ENCODE measurements at places on chromosomes 1 and 21.

DNA sequence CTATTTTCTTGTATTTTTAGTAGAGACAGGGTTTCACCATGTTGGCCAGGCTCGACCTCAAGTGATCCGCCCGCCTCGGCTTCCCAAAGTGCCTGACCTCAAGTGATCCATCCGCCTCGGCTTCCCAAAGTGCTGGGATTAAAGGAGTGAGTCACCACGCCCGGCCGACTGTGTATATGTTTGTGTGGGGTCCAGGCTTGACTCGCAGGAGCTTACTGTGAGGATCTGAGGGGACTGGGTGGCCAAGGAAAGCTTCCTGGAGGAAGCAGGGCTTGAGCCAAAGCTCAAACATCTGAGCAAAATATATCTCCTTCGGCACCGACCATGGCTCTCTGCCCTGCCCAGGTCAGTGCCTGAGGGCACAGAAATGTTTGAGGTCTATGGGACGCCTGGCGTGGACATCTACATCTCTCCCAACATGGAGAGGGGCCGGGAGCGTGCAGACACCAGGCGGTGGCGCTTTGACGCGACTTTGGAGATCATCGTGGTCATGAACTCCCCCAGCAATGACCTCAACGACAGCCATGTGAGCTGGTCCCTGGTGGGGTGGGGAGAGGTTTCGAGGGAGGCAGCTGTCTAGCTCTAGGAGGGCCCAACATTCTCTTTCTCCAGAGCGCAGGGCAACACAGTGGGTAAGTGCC, 10.5 kb downstream of the PADI3 start:
- DNase-seq: no peak

- no peak for DNase-seq
Measured at GRCh38 chr1:116561563-116561962, 9.3 kb downstream of the CD58 start.

GRCh38 chr1:66244429-66244828, 289.5 kb upstream of the SGIP1 start:
- peak; percentile 78 for DNase-seq

GRCh38 chr1:27955076-27955475, 4.7 kb upstream of the XKR8 start:
- no peak for DNase-seq

DNA sequence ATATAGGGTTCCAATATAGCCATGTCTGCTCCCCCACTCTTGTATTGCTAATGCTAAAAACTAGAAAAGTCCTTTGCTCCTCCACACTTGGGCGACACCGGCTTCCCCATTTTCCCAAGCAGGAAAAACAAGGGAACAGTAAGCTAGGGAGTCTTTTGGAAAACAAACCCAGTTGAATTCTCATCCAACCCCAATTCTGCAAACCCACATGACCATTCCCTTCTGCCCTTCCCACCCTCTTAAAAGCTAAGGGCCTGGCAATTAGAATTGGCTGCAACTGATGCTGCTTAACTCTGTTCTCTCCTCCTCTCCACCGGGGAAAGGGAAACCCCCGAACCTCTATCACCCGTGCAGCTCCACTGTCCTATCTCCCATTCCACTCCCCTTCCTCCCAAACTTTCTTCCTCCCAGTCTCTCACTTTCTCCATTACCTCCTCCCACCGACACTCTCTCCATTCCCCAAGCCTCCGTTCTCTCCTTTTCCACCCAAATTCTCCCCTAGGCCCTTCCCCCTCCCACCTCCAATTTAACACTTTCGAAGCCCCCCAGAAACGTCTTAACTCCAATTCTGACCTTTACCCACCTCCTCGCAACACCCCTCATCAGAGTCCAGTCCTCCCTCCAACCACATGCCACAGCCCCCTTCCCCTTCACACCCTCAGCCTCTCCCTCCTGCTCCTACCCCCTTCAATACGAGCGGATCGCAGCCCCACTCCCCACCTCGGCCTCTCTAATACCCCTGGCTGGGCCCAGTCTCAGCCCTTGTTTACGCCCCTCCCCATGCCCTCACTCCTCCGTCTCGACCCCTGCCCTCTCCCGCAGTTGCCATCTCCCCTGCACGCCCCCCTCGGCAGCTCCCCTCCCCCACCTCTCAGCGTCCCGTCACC, 701 bp downstream of the DEDD start:
- no peak for DNase-seq

- no peak for DNase-seq
Measured at GRCh38 chr1:103459346-103459745, 66.2 kb upstream of the RNPC3 start.

GRCh38 chr1:9724706-9725476, 73.4 kb downstream of the PIK3CD start:
- DNase-seq: no peak

- DNase-seq: no peak
Measured at GRCh38 chr1:59498640-59499039, 201.7 kb downstream of the FGGY start.

DNA sequence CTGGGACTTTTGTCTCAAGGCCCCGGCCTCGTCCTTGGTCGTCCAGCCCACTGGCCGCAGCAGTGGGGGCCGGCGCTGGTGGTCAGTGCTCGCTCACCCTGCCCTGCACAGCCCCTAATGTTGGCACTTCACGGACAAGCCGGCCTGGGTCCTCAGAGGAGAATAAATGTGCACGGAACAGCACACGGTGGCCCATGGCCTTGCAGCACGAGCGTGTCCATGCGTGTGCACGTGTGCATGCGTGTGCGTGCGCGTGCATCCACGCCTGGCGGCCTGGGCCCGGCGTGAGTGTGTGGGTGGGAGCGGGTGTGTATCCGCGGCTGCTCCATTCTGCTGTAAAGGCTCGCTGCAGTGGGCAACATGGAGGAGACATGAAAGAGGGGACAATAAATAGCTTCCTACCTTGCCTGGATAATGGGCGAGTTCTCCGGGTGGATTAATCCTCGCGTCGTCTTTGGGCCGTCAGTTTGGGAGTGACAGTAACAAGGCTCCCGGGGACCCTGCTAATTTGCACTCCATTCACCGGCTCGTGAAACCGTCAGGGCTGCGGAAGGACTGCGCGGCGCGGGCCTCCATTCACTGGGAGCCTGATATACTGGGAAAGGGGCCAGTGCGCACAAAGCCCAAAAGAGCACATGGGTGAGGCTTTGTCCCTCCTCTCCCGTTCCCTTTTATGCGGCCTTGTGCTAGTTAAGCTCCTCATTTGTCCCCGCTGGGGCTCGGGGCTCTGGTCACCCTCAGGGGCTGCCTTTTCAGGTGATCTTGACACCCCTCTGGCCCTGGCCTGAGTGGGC, 142.8 kb downstream of the PRDM16 start:
- DNase-seq: no peak

DNA sequence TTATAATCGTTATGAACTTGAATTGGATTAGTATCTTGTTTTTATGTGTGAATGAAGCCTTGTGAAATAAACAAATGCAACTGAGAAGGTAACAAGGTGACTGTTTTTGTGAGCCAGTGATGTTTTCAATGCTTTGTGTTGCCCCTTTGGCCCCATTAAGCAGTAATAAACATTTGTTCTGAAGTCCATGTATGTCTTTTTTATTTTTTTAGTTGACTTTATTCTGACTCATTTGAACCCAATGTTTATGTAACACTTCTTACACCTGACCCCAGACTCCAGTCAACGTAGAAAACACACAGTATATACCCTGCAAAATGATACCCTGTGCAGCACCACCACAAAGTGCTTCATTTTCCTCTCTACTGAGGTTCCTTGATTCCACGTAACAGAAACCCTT, 4.6 kb upstream of the CACYBP start:
- no peak for DNase-seq

GRCh38 chr1:151312411-151312810, 14.8 kb downstream of the PI4KB start:
- DNase-seq: no peak

GRCh38 chr21:43808367-43808766, 19.0 kb downstream of the RRP1 start:
- DNase-seq: no peak

- DNase-seq: no peak
Measured at GRCh38 chr1:20185834-20186782, at the start of the genes PLA2G2C and UBXN10. Gene PLA2G2C, minus strand, starts transcription at chr1:20186518. Its CDS starts 9,155 bp downstream, at chr1:20177363. Gene UBXN10, plus strand, starts transcription at chr1:20186096. Its CDS starts 4,466 bp downstream, at chr1:20190562.

GRCh38 chr21:28910280-28910887, 82.3 kb downstream of the LTN1 start:
- no peak for DNase-seq

GRCh38 chr1:109433322-109433721, 7.1 kb upstream of the PSMA5 start:
- DNase-seq: no peak

GRCh38 chr1:227560393-227561173, 2.8 kb upstream of the ZNF678 start:
- DNase-seq: no peak

DNA sequence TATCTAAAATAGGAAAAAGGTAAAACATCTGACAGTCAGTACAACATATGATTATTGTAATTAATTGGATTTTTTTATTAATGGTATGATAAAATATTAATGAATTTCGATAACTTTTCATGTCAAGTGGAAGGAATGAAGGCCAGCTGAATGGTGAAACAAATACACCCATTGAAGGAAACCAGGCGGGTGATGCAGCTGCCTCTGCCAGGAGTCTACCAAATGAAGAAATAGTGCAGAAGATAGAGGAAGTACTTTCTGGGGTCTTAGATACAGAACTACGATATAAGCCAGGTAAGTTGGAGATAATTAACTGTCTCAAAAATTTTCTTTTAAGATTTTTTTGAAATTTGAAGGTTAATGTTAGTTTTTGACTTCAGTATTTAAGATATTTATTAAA, 3.2 kb downstream of the SON start:
- DNase-seq: no peak

DNA sequence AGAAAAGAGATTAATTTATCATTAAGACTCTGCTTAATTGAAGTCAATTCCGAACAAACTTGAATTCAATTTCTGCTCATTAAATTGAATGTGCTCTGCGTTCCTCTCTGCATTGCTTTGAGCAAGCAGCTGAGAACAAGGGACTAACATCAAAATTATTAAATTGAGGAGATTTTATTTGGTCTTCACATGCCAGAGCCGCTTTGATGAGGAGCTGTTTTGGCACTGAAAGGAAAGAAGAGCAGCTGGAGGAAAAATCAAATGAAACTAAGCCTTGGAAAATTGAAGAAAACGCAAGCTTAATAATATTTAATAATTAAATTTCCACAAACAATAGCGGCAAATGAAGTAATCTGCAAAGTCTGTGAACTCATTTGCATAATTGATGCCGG, 222.0 kb upstream of the PKN2 start:
- no peak for DNase-seq

GRCh38 chr1:160419838-160420169, 19.4 kb downstream of the VANGL2 start:
- DNase-seq: no peak

DNA sequence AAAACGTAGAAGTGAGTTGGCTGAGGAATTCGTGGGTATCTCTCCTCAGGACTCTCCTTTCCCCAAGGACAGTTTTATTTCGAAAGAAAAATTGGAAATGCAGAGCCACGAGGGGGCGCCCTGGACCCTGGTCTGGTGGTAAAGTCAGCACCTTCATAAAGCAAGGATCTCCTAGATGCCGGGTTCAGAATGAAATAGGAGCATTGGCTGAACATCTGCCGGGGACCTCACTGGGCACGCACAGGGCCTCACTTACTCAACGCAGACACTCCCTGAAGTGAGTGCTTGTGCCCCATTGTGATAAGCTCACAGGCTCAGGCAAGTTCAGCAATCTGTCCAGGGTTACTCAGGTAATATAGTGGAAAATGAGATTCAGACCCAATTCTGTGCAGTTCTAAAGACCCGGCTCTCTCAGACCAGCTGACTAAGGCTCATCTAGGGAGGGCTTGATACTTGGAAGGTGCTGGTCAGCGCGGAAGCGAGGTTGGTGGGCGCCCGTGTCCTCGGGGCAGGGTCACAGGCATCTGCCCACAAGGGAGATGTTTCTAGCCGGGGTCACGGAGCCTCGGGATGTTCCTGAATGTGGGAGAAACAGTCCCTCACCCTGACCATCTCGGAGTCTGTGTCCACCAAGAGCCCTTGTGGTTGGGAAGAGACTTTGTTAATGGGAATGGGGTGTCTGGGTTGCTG, 55.7 kb upstream of the ETV3 start:
- DNase-seq: peak; percentile 12

GRCh38 chr1:226440512-226440911, 32.6 kb upstream of the PARP1 start:
- DNase-seq: no peak

DNA sequence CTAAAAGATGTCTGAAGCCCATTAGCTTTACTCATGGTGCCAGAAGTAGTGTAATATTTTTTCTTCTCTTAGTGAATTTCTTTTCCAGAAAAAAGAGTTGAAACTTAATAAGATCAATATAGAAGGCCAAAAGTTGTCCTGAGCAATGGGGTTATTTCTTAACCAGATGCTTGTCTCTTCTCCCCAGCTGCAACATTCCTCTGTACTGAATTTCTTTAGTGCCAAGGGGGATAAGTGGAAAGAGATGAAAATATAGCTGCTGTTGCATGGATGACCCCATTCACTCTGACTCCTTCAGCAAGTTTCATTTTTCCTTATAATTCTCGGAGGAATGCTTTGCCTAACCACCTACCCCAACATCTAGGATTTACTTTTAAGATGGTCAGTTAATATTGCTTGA, 675.0 kb downstream of the USP25 start:
- DNase-seq: no peak

DNA sequence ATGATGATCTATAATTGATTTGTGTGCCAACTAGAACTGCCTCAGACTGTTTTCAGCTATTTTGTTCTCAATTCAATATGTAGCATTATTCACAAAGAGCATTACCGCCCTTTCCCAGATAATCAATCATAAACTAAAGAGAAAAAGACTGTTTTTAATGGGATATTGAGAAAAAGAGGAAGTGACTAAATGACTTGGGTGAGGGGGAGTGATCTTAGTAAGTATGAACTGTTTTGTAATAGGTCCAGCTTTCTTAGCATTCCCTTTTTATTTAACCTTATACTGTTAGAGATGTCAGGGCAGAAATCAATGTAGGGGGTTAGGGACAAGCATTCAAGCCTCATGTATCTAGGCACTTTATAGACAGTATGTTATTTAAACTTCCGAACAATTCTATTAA, 157.8 kb upstream of the DPYD start:
- DNase-seq: no peak

GRCh38 chr1:66893712-66894111, 30.9 kb downstream of the DNAI4 start:
- no peak for DNase-seq

GRCh38 chr1:151968058-151968457, 25.6 kb downstream of the S100A10 start:
- DNase-seq: no peak

DNA sequence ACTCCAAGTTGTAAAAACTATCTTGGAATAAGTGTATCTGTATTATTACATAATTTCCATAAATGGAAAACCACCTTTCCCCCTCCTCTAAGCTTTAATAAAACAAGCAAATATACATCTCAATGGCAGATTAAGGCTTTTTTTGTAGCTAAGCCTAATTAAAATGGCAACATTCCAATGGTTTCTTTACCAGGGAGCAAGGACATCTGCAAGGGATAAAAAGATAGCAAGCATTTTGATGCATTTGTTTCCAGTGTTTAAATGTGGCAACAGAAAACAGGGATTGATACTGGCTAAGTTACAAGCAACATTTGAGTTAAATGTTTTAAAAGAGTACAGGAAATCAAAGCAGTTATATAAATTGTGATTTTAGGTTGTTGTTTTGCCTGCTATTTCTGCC, 1012.7 kb downstream of the ADGRL2 start:
- DNase-seq: no peak

Measured in occipital lobe (tissue), 3 donors.